ENCODE measurements at places on chromosomes 6 and 20.

- no peak for DNase-seq
These were observed 68.5 kb upstream of the TENT5A start for GRCh38 chr6:81820980-81821379.

DNA sequence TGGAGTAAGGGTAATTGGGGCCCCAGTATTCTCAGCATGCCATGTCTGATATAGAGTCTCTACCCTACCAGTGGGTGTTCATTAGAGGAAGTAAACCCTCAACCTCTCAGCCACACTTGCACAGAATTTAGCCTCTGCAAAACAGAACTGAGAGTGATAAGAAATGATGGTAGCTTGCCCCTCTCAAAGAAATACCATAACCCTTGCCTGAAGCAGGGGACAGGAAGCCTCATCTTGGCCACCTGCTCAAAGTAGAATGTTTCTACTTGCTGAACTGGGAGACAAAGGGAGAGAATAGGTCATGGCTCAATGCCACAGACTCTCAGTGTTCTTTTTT is 33.7 kb downstream of the SPTLC3 start:
- no peak for DNase-seq

GRCh38 chr6:53986165-53986720 is 125.0 kb upstream of the MLIP start:
- no peak for DNase-seq

DNA sequence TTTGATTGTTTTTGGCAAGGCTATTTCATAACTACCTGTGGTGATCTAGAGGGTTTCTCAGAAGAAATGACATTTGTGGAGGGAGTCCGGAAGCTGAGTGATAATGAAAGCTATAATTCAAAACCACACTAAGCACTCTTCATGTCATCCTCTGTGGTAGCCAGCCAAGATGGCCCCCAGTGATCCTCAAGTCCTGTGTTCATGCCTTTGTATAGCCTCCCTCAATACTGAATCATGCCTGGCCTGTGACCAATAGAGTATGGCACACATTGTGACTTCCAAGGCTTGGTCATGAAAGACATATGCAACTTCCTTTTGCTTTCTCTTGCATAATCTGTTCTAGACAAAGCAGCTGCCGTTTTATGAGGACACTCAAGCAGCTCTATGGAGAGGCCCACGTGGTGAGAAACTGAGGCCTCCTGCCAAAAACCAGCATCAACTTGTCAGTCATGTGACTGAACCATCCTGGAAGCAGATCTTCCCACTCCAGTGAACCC is 12.8 kb upstream of the DNAAF9 start:
- no peak for DNase-seq

GRCh38 chr6:170053966-170054661 is 236.8 kb downstream of the DLL1 start:
- no peak for DNase-seq

- DNase-seq, result no peak
These were observed 23.5 kb downstream of the SLC17A4 start for GRCh38 chr6:25777856-25778649.

DNA sequence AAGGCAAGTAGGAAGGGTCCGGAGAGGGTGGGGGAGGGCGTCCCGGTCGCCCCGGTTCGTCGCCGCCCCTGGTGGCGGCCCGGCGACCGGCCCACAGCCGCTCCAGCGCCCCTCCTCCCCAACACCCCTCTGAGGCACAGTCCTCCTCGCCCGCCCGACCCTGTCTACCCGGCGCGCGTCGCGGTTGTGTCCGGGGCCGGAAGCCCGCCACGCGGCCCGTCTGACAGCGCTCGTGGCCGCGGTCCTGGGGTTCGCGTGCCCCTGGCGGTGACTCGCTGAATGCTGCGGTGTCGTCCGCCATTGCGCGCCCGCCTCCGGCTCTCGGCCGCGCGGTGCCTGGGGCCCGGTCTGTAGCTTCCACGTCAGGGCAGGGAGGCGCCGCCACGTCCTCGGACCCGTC is 335.3 kb upstream of the DEFB115 start:
- no peak for DNase-seq

DNA sequence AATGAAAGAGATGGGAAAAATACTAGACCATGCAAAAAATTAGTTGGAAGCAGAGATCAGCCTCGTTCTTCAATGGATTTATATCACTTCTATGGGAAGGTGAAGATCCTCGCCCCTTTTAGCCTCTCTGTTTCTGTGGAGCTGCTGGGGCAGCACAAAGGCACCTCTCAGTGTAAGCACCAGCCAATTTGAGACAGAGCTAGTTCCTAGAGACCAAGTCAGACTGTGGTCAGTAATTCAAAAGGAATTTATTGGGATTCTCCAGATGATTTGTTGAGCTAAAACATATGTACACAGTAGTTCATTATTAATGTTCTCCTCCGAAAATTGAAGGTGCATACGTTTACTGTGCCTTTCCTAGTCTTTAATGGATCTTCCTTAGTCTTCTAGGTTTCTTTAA is 42.4 kb downstream of the SCGN start:
- no peak for DNase-seq

DNA sequence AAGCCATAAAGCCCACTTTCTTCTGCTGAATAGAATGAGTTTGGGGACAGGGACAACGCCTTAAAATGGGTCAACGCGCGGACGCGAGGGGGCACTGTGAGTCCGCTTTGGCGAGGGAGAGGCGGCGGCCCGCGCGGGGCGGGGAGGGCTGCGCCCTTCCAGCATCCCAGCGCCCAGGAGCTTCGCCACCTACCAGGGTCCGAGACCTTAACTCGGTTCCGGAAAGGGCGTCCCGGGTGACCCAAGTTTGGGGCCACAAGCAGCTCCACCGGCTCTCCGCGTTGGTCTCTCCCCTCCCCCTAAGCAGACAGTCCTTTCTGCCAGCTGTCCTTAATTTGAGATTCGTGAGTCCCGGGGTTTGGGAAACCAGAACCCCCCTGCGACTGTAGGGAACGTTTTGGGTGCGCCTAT is 1.8 kb upstream of the SAMD5 start:
- DNase-seq, result no peak

DNA sequence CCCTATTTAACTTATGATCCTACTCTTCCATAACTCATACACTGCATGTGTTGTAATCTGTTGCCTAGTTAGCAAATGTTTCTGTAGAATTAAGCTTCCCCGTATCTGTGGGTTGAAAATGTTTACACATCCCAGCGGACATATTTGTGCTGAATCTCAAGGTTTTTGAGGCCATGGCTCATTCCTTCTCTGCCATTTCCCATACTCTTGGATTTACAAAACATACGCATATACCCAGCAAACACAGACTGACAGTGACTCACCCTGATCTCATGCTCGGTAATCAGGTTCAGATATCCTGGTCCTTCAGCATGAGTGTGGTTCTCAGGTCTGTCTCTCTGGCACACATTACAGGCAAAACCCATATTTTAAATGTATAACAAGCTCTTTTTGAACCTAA is 58.7 kb downstream of the AGPAT4 start:
- DNase-seq, result no peak

- DNase-seq, result no peak
These were observed 466.3 kb upstream of the PLCB4 start for GRCh38 chr20:8602389-8603116.

DNA sequence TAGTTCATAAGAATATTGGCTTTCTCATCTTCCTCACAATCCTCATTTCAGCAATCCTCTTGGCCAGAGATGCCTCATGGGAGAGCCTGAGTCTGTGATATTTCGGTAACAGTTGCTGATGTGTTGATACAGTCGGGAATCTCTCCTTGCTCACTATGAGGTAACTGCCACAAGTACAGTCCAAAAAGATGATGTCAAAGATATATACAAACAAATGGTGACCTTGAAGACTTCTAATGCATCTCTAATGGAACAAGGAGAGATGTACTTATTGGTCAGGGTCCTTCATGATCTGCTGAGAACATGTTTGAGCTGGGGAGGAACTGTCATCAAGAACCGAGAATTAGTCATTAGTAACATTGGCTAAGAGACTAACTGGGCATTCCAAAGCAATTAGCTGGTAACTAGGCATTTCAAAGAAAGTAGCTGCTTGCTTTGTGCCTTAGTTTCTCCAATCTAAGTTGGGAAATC is 56.1 kb downstream of the FILIP1 start:
- DNase-seq, result no peak

DNA sequence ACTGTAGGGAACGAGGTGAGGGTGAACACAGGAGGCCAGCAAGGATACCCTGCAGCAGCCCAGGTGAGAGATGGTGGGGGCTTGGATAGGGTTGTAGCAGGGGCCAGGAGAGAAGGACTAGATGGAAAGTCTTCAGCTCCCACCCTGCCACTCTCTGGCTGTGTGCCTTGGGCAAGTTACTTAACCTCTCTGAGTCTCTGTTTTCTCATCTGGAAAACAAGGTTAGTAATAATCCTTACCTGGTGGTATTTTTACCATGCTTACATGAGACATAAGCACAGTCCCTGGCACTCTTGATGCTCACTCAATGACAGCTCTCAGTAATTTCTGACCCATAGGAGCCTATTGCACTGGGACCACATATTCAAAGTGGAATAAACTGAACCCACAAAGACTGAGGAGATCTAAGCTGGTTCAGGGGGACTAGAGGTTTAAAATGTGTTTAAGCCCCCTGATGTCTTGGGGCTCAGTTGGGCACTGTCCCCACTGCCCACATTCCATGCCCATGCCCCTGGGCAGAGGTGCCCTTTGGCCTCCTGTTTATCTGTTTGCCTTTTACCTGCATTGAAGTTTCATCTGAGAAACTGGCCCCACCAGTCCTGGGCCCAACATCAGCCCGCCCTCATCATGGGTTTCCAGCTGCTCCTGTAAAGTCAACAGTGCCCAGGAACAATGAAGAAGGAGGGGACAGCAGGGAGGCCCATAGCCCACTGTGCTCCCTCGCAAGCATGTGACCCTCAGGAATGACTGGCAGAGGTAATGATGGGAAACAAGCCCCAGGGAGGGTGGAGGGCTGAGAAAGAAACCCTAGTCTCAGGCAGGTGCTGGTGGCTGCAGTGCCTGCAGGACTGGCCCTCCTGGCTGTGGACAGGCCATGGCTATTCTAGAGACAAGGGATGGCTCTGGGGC is 104.0 kb downstream of the VEGFA start:
- DNase-seq, result no peak

DNA sequence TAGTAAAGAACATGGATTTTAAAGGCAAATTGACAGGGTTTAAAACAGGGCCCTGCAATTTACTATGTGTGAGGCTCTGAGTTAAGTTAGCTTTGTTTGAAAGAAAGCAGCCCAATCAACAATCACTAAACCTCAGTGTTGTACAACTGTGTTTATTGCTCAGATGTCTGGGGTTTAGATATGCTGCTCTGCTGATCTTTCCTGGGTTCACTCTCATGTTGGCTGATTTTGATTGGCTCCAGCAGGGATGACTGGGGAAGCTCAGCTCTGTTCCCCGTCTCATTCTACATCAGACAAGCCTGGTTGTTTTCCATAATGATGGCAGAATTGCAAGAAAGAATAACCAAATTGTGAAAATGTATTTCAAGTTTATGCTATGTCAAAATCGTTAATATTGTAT is 10.9 kb downstream of the C6orf58 start:
- no peak for DNase-seq

DNA sequence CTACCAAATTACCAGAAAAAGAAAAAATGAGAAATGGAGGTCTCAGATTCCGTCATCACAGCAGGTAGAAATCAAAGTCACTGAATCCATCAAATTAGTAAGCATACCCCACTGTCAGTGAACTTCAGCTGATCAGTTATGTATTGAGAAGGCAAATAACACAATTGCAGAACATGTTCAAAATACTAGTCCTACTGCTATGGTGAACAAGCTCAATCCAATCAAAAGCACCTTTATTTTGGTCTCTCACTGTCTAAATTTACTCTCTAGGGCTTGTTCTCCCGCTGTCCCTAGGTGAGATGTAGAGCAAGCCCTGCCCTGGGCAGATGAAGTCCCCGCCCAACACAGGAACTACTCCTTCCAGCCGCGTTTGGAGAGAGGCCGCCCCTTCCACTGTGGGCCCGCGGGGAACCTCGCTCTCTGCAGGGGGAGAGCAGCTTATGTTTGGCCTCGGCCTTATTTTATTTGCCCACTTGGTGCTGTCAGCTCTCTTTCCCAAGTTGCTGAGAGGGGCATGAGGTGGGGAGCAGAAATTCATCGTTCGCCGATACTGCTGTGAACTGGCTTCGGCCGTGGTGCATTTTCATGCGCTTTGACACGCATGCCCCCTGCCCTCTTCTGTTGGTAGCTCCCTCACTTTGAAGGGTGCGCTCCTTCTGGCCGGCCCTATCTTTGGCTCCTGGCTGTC is 14.3 kb upstream of the MAP1LC3A start:
- DNase-seq, result no peak

DNA sequence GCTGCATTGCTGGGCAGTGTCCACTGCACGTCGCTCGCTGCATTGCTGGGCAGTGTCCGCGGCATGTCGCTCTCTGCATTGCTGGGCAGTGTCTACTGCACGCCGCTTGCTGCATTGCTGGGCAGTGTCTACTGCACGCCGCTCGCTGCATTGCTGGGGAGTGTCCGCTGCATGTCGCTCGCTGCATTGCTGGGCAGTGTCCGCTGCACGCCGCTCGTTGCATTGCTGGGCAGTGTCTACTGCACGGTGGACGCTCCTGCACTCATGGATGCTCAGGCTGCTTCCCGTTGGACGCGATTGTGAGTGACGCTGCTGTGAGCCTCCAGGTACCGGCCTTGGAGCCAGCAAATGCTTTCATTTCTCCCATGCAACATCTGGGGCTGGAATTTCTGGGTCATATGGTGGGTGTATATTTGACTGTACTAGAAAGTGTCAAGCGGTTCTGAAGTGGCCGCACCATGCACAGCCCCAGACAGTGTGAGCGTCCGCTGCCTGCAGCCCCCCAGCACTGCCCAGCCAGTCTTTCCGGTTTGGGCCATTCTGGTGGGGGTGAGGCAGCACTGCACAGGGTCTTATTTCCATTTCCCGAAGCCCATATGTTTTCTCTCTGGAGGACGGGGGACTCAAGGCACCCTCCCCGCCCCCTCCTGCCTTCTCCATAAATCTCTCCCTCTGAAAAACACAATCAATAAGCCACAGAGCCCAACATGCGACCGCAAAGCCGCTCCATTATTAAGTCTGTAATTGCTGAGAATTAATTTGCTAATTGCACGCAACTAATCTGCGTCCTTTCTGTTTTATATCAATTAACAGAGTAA is 97.4 kb downstream of the YTHDF1 start:
- no peak for DNase-seq

DNA sequence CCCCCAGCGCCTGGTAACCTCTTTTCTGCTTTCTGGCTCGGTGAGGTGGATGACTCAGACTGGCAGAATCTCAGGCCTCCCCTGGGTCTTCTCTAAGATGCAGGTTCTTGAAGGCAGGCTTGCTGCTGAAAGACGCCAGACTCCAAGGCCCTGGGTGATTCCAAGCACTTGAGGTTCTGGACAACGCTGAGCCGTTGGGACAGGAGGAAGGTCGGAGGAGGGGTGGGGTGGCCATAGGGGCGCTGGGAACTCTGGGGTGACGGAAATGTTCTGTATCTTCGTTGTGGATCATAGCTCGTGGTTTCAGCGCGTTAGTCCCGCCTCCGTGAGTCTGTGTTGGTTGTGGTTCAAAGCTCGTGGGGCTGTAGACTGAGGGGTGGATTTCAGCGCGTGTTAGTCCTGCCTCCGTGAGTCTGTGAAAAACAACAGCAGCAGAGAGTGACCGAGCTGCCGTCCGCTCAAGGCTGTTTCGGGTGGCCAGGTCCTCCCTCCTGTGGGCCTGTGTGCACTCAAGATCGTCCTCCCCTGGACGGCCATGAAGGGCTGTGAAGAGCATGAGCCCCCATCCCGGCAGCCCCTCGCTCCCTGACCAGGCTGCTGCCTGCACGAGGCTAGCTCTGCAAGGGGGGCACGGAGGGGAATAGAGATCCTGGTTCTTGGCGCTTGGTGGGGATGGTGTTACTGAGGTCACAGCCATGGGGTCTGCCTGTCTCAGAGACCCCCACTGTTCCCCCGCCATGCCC is 7.7 kb downstream of the NTSR1 start:
- no peak for DNase-seq
